ENCODE measurements at places on chromosomes 12 and 14. TPM values are rescaled to one million over a fixed set of nuclear protein-coding genes. Genes with fewer than 3 reads are reported as not detected.

GRCh38 chr12:4648501-4649357, at the start of the genes AKAP3 and NDUFA9:
Gene AKAP3, minus strand, starts transcription at chr12:4649051. Its CDS starts 10,855 bp downstream, at chr12:4638196.
Gene NDUFA9, plus strand, starts transcription at chr12:4649114. Its CDS starts 13 bp downstream, at chr12:4649127.
- DNase-seq, result peak; percentile 83

The IFNG-AS1 gene
- not detected for total RNA-seq

DNA sequence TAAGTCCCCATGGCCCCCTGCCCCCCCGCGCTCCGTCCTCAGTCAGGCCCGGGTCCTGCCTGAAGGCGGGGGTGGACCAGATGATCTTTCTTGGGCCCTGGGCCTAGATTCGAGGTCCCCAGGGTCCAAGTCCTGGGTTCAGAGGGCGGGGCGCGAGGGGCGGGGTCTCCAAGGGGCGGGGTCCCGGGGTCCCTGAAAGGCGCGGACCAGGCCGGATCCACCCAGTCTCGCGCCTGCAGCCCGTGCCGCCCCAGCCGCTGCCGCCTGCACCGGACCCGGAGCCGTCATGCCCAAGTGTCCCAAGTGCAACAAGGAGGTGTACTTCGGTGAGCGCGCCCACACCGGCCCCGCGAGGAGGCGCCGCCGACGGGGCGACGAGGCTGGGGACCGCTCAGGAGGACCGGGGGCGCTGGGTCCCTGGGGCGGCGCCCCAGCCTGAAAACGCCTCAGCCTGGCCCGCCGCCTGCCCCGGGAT, 325 bp downstream of the CRIP1 start:
- peak; percentile 90 for DNase-seq

DNA sequence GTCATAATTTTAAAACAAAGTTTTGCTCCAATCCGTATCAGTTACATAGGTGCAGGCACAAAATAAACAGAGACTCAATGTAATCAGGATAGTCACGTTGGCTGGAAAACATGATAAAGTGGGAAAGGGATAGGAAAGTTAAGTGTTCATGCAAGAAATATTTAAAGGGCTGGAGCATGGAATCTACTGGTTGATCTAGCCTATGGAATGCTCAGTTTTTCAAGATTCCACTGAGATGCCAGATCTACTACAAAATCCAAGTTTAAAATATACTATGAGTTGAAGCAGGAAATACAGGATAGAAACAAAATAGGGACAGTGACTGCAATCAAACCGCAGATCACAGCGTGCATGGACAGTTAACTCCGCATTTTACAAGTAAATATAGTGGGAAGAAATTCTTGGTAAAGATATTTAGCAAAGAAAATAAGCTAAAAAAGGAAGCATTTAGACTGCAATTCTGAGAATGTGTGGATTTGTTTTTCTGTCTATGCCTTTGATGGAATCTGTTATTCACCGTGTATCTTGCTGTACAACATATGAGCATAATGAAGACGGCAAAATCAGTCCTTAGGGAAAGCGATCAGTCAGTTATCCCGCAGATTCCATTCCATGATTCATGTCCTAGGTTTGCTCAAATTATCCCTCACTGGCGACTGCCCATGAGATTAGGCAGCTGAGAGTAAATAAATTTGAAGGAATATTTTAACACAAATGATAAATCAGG, 1044.3 kb downstream of the FLRT2 start:
- no peak for DNase-seq

The DCP1B gene
- total RNA-seq, result 2.4 TPM
